ENCODE measurements at places on chromosomes 2 and 18.

GRCh38 chr2:44195714-44196113, 27.0 kb downstream of the PPM1B start:
- no peak for DNase-seq

- peak; percentile 28 for DNase-seq
Measured at GRCh38 chr2:14790041-14790640, 157.6 kb downstream of the LRATD1 start.

DNA sequence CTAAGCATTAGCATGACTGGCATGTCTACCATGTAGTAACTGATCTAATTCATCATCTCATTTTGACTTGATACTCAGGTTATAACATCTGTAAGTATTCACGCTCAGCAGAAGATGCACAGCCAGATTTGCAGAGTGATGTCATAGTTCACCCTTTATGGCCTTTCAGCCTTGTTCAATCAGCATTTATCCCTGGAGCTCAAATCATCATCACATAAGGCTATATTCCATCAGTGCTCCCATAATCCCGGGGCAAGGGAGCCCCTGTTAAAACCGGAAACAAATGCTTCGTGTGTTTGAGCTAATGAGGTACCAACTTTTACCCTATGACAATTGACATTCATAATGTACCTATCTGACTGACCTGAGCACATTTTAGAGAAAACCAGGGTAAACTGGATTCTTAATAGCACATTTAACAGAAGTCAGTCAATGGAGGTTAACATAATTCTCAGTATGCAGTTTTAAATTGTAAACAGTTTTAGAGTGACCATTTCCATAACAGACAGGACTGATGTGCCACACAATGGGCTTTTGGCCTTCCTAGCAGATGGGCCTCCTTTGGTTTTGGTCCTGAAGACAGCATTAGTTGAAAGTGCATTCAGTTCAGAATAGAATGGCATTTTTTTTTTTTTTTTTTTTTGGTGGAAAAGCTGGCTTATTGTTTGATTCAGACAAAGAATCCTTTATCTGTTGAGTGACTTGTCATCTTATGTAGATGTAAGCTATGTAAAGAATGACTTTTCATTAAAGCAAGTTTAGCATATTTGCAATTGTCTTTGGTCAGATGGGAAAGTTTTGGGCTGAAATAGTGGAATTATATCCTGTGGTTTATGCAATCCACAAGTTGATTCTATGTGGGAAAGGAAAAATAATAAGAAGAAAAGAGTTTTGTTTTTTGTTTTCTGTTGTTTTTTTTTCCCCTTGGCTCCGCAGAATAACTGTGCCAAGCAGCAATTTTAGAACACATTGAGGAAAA, 866.0 kb upstream of the ACVR2A start:
- peak; percentile 55 for DNase-seq

- DNase-seq: peak; percentile 94
Measured at GRCh38 chr2:69642709-69643601, 584 bp downstream of the AAK1 start.

GRCh38 chr18:41989508-41989907, 34.5 kb downstream of the PIK3C3 start:
- DNase-seq: no peak

DNA sequence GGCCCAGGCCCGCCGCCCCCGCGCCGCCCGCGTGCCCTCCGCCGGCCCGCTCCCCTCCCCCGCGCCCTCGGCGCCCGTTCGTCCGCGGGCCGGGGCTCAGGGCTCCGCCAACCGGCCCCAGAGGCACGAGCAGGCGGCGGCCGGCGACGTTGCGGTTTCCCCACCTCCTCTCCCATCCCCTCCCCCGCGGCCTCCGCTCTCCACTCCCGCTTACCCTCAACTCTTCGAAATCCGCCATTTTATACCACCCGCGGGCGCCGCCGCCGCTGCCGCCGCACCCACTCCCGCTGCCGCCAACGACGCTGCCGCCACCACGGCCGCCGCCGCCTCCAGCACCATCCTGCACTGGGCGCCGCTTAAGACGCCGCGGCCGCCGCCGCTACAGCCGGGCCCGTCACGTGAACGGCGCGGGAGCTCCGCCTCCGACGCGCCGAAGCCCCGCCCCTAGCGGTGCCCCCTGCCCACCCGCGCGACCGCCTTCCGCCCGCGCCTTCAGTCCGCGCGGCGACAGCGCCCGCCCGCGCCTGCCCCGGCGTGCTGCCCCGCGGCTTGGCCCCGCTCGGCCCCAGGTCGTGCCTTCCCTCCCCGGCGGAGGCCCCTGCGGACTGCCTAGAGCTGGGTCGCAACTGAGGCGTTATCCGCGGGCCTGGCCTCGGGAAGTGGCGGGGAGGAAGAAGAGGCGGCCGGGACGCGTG, at the start of the genes KATNAL2 and PIAS2:
Gene KATNAL2 (plus strand): TSS at position 495 of the 695 bp plus-strand sequence. CDS start 29,271 bp downstream, outside the sequence.
Gene PIAS2 (minus strand): TSS at position 400 of the 695 bp plus-strand sequence. CDS start 162 bp downstream, at position 238.
- DNase-seq: peak; percentile 79

GRCh38 chr2:181124497-181124896, 144.1 kb downstream of the UBE2E3 start:
- DNase-seq: peak; percentile 42

- peak; percentile 41 for DNase-seq
Measured at GRCh38 chr2:39024833-39025232, 96.0 kb downstream of the SOS1 start.

DNA sequence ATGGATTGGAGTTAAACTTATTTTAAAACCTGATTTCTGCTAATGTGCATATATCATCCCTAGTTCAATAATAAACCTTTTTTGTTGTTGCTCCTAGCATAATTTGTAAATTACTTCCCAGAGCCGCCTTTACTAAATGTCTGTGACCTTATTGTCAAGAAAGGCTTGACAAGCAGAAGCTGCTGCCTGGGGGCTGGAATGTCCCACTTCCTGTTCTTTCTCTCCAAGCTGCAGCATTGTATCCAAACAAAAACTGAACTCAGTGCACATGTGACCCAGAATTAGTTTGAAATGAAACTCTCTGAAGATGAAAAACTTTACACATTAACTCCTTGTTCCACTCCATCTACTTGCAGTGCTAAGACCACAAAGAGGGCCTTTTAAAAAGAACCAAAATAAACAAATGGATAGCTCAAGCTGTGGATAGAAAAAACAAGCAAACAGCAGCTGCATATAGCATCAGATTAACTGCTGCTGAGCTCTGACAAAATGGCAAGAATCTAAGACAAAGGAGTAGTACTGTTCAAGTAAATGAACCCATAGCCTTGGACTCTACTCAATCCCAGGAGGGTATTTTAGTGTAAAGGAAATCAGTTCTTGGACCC, 99.8 kb upstream of the NEUROD1 start:
- no peak for DNase-seq

DNA sequence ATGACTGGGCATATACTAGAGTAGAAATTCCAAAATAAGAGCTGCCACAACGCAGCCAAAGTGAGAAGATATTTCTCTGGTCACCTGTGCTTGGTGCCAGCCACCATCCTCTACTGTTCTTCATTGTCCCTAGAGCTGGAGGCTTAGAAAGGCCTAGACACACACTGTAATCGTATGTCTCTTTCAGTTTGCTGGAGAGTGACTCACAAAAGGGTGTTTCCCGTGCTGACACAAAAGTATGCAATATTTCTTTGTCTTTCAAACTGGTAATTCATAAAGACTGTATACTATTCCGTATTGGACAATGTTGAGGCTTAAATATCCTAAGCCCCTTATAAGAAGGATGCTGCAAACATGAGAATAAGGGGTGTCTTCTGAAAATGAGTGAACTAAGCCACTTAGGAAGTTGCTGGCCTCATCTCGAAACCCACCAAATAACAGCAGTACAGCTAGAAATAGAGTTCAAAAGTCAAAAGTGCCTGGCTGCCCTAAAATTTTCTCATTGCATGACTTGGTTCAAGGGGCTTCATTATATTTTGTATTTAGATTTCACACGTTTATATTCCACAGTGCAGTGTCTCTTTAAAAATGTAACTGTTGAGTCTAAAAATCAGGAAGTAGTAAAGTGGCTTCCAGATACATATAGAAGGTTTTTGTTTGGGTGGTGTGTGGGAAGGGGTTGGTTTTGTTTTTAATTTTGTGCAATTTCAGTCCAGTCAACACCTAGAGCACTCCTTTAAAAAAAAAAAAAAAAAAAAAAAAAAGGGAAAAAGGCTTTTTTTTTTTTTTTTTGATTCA, 601.1 kb downstream of the ARHGAP15 start:
- peak; percentile 11 for DNase-seq

GRCh38 chr2:98463081-98463481, 18.4 kb downstream of the INPP4A start:
- DNase-seq: no peak

DNA sequence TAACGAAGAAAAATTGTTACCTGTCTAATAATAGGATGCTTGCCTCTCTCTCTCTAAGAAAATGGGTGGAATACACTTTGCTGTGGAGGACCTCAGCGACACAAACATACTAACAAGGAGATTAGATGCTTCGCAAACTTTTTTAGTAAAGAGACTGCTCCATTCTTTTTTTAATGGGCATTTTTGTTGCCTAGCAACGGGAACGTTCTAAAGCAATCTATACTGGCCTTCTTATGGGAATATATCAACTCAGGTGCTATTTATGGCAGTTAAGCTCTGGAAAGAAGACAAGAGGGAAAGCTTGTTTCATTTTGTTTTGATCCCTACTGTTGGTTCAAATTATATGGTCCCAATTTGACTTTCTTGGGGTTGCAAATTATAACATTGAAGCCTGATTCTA, 86.8 kb upstream of the CBLN2 start:
- no peak for DNase-seq

DNA sequence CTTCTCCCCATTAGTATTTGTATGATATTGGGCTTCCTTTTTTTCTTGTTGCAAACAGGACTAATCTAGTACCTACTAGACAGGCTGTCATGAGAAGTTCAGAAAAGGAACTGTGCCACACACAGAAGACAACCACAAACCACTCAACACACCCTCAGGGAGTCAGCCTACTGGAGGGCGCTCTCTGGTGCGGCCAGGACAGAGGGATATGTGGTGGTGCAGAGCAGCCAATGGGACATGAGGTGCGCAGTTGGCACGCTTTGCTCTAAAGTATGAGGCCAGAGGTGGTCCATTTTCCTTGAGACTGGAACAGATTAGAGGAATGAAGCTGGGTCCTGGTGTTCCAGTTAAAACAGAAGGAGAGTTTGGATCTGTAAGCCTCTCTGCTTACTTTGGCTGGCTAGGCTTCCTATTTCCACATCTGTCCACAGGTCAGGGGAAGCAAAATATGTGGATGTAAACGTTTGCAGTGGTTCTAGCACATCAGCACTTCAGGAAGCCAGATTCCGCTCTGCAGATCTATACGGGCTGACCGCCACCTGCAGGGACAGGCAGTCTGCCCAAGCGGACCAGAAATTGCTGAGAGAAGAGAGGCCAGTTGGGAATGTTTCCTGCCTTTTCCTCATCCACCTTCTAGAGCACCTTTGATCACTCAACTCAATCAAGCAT, 114.1 kb downstream of the GFPT1 start:
- DNase-seq: no peak

DNA sequence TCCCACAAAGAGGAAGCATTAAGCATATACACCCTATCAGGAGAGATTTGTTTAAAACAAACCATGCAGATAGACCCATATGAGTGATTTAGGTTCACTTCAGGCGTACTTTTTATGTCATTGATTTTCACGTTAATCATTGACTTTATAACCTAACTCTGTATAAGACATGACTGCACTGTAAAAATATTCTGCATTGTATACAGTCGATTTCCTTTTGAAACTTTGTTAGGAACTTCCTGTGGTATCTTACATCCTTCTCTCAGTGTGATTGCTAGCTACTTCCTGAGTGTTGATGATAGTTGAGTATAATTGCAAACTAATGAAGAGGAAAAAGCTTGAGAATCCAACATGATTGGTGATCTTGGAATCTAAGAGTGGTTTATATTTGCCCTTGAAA, 69.4 kb downstream of the XIRP2 start:
- DNase-seq: no peak

- no peak for DNase-seq
Measured at GRCh38 chr18:70158992-70159717, 46.3 kb downstream of the RTTN start.

DNA sequence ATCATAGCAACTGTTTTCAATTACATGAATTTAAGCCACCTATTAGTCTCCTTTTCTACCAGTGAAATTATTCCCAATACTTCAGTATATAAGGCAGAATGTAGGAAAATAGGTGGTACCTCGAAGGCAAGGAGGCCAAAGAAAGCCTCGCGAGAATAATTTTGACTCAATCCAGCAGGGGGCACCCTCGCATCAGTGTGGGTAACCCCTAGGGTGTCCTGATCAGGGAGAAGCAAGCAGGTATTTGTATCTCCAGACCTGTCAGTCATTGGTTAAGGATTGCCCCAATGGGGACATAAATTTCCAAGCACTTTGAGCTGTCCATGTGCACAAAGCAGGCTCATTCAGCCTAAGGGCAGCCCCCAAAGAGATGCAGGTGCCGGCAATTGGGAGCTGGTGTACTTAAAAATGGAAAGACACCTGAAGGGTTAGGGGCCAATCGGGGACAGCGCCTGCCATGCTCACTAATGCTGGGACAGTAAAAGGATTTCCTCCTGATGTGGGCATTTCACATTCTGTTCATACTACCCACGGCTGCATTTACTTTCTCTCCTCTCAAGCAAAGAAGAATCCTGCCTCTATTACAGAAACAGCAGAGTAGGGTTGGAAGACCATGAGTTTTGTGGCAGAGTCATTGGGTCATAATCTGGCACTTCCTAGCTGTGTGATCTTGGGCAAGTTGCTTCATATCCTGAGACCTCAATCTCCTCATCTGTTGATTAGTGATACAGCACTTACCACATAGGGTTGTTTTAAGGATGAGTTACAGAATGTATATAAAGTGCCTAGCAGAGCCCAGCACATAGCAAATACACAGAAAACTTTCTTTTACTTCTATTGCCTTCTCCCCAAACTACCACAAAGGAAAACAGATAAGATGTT, 136.1 kb downstream of the ICOS start:
- no peak for DNase-seq

DNA sequence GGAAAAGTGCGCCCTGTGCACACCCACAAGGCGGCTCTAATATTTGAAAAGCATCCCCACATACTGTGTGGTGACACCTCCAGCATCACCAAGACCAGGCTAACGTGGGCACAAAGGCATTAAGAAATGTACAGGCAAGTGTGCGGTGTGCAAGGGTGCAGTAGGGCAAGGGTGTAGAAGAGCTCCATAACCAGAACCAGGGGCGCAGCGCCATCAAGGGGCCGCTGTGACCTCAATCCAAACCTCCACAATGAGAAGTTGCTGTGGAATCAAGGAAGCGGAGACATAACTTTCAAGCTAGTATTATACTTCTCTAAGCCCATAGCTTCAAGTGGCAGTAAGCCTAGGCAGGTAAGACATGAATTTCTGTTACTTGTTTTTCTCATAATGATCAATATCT, 13.0 kb downstream of the L3MBTL4 start:
- DNase-seq: no peak

DNA sequence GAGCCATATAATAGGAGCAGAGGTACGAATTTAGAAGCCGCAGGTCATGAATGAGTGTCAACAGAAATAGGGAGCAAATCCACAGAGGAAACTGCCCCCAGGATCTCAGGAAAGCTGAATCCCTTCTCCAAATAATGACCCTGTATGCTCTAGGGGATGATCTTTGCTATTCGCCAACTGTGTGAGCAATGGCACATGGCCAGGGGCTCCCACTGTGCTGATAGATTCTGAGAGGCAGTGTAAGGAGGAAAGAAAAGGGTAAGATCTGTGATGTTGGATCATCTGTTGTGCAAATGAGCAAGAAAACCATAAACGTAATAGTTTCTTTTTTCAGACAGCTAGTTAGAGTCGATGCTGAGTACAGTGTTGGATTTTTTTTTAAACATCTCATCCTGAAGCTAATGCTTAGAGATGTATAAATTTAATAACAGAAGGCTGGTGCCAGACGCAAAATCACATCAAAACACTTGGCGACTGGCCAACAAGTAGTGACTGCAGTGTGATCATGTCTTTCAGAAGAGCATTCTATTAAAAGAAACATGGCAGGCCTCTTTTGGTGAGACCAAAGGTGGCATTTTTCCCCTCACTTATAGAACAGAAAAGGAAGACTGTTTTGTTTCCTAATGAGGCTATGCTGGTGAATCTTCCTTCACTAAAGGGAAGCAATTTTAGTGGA, 77.4 kb downstream of the ABCA12 start:
- DNase-seq: no peak

All from fibroblast of skin of right biceps (primary cell).